Heart left ventricle (tissue), 16 donors: ENCODE measurements at places on chromosomes 4 and X. TPM values are rescaled to one million over a fixed set of nuclear protein-coding genes. Genes with fewer than 3 reads are reported as not detected.

DNA sequence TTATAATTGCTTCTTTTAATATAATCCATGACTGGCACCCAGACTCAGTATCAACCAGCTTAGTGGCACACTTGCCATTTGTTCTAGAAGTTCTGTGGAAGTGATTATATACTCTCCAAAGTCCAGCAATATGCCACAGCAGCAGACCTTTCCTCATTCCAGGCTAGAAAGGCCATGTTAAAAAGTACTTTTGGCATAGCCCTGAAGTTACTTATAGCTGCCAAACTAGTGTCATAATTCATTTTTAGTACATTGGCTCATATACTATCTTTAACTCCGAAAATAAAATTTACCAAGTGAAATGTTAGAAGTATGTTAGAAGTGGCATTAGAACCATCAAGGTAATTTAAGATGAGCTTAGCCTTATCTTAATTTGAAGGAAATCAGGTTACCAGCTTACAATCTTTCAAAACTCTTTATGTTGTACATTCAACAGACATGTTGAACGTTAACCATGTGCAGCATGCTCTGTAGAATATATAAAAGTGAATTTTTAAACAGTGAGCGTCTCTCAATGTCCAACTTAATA, 714.2 kb upstream of the LCORL start:
- H3K4me1 ChIP-seq = no peaks in the 10 kb centered on the region
- H3K27me3 ChIP-seq = no peaks in the 10 kb centered on the region
- no peak for DNase-seq
- no peaks in the 10 kb centered on the region for H3K36me3 ChIP-seq
- H3K4me3 ChIP-seq = no peak overlapping the region
- H3K27ac ChIP-seq = peak overlapping the region; percentile 62

- H3K27me3 ChIP-seq = no peaks in the 10 kb centered on the region
- H3K4me3 ChIP-seq = peak overlapping the region; percentile 65
- peaks cover 19% of the 10 kb centered on the region for H3K4me1 ChIP-seq
- DNase-seq = peak; percentile 35
Observed at GRCh38 chr4:121070696-121071639, 1.4 kb downstream of the NDNF start.

DNA sequence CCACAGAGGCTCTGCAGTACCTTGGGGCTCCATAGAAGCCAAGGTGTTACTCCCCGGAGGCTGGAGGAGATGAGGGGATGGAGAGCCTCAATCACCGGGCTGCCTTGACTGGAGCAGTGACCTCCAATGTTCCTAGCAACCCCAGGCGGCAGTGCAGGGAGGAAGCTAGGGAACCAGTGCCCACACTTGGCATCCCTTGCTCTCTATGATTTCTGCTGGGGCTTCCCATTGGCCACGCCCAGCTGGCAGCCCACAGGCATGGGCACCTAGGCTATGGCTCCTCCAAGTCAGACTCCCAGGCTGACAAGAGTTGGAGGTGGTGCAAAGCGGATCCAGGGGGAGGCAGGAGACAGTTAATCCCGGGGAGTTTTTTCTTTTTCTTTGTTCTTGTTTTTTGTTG, 229.7 kb downstream of the EVC2 start:
- no peaks in the 10 kb centered on the region for H3K27me3 ChIP-seq
- H3K27ac ChIP-seq = no peak overlapping the region
- H3K4me3 ChIP-seq = no peak overlapping the region
- H3K36me3 ChIP-seq = no peaks in the 10 kb centered on the region
- H3K4me1 ChIP-seq = no peaks in the 10 kb centered on the region

DNA sequence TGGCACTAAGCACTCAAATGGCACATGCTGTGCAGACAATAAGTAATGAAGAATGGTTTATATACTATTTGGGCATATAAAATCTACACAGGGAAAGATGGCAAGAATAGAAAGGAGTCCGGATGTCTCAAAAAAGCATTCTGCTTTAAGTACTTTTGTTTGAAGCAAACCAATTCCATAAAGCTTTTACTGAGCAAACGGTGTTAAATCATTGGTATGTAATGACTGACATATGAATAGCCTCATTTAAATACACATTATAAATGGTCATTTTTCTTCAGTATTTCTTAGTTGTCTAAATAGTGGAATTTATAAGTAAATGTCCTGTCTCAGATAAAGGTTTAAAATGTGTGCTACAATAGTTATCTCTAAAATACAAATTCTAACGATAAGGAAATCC, 6.0 kb downstream of the FBXO8 start:
- H3K4me1 ChIP-seq = peaks cover 4% of the 10 kb centered on the region
- H3K27ac ChIP-seq = no peak overlapping the region
- H3K27me3 ChIP-seq = no peaks in the 10 kb centered on the region
- H3K4me3 ChIP-seq = no peak overlapping the region

- no peak for DNase-seq
- H3K27me3 ChIP-seq = no peaks in the 10 kb centered on the region
- H3K4me3 ChIP-seq = no peak overlapping the region
- H3K27ac ChIP-seq = no peak overlapping the region
- peaks cover 9% of the 10 kb centered on the region for H3K4me1 ChIP-seq
- H3K36me3 ChIP-seq = no peaks in the 10 kb centered on the region
Observed at GRCh38 chr4:3069661-3070199, 4.6 kb downstream of the HTT-AS start.

DNA sequence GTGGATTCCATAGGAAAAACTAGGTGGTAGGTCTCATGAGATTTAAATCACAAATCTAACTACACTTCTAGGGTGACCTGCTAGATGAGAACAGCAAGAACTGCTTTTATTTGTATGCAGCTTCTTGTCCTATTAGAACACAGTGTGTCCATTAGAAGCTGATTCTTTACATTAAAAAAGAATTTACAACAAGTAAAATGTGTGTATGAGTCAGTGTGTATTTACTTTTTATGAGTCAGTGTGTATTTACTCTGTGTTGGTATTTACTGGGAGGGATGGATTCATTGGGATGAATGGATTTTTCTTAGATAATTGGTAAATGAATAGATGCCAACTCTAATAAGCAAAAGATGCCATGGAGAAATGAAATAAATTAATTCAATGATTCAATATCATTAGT, 40.6 kb upstream of the XPNPEP2 start:
- H3K27me3 ChIP-seq = no peaks in the 10 kb centered on the region
- no peak overlapping the region for H3K4me3 ChIP-seq
- H3K4me1 ChIP-seq = peaks cover 4% of the 10 kb centered on the region

The TCEAL8 gene
- total RNA-seq = 46.7 TPM

- H3K4me1 ChIP-seq = no peaks in the 10 kb centered on the region
- no peaks in the 10 kb centered on the region for H3K27me3 ChIP-seq
- DNase-seq = peak; percentile 87
Observed at GRCh38 chr4:7828011-7828720, 111.5 kb downstream of the AFAP1 start.

DNA sequence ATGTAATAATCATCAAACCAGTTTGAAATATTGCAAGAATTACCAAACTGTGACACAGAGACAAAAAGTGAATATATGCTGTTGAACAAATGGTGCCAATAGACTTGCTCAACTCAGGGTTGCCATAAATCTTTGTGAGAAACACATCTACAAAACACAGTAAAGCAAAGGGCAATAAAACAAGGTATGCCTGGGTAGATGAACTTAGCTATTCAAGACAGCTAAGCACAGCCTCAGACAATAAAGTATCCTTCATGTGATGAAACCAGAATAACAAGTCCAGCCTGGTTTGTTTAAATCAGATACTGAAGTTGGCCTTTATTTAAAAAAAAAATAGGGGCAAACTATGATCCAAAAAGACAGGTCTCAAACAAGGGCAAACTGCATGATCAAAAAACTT, 19.2 kb downstream of the LAMTOR3 start:
- H3K4me1 ChIP-seq = no peaks in the 10 kb centered on the region
- H3K36me3 ChIP-seq = peaks cover 35% of the 10 kb centered on the region
- DNase-seq = no peak
- no peak overlapping the region for H3K27ac ChIP-seq
- H3K4me3 ChIP-seq = no peak overlapping the region
- H3K27me3 ChIP-seq = no peaks in the 10 kb centered on the region

- DNase-seq = no peak
- H3K36me3 ChIP-seq = no peaks in the 10 kb centered on the region
- H3K27me3 ChIP-seq = no peaks in the 10 kb centered on the region
- H3K27ac ChIP-seq = no peak overlapping the region
Observed at GRCh38 chr4:10605746-10606482, 78.7 kb downstream of the CLNK start.

DNA sequence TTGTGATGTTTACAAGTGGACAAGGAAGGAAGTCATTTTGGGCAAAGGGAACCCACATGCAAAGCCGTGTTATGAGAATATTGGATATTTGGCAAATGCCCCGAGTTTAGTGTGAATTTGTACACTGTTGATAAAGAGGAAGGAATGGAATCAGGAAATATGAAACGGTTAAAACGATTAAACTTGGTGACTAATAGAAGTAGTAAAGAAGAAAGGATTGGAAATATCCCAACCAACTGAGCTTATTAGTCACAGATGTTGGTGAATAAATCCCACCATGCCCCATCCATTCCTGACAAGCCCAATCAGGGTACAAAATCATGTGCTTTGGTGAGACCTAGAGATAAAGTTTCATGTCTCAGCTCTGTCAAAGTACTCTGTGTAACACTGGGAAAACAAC, 22.0 kb downstream of the ARHGAP24 start:
- peaks cover 44% of the 10 kb centered on the region for H3K4me1 ChIP-seq
- no peak overlapping the region for H3K4me3 ChIP-seq
- H3K27ac ChIP-seq = peak overlapping the region; percentile 63
- no peak for DNase-seq
- no peaks in the 10 kb centered on the region for H3K27me3 ChIP-seq

DNA sequence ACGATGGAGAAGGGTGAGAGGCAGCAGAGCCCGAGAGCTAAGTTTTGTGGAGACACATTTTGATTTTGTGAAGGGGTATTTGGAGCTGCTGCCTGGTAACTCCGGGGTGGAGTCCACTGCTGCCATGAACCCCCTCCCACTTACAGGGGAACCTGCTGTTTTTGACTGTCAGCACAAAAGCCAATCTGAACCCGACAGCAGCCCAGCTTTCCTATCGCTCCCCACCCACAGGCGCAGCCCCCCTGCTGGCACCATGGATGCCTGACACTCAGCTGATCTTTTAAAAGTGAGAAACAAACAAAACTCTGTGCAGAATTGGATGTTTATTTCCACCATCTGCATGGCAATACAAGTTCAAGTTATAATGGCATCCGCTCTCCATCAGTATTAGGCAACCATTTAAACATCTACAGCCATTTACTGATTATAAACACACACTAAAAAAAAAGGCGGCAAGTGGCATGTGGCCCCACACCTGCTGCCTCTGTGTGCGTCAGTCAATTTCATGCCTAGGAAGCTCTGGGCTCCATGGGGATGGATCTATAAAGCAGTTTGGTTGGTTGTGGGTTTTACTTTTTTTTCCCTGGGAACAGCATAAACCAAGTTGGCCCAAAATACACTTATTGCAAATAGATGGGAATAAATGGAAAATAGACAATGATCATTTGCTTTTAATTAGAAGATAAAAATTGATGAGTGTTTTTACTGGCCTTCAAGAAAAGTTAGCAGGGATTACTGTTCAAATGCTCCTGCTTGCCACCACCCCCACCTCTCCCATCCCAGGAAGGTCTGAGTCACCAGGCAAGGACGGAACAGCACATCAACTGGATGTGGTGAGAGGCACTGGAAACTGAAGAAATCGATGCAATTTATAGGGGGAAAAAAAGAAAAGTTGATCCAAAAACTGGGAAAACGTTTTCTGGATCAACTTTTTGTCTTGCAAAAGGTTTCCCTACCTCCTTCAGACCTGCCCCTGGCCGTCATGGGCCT, 46.0 kb downstream of the SEPSECS start:
- no peak overlapping the region for H3K4me3 ChIP-seq
- no peak for DNase-seq
- H3K36me3 ChIP-seq = no peaks in the 10 kb centered on the region

DNA sequence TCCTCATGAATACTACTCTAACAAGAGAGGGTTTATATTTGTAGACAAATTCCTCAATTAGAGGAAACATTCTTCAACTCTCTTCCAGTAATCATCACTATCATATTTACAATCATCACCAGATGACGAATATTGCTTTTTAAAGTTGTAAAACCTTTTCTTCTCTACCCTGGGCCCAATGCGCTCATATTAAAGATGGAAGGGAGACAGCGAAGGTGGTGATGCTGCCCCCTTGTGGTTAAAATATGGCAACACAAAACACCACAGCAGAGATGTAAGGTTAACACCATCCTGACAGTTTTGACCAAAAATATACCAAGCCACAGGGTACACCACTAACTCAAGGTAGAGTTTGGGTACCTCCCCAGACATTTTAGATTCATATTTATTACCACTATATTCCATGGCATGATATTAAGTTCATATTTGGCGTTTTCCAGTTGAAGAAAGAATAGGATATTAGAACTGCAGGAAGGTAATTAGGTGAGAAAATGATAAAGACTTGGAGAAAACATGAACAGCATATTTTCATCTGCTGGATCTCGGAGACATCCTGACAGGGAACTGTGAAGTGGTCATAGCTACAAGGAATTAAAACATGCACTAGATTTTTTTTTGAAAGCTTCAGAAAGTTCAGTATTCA, 72.8 kb downstream of the SLC9A7 start:
- no peaks in the 10 kb centered on the region for H3K4me1 ChIP-seq
- DNase-seq = no peak
- no peak overlapping the region for H3K4me3 ChIP-seq
- no peaks in the 10 kb centered on the region for H3K36me3 ChIP-seq
- H3K27me3 ChIP-seq = no peaks in the 10 kb centered on the region

GRCh38 chrX:35357656-35358055, 415.1 kb downstream of the FAM47B start:
- H3K27ac ChIP-seq = no peak overlapping the region
- no peaks in the 10 kb centered on the region for H3K4me1 ChIP-seq
- no peaks in the 10 kb centered on the region for H3K36me3 ChIP-seq

GRCh38 chr4:72909461-72909860, 160.1 kb downstream of the COX18 start:
- H3K27ac ChIP-seq = no peak overlapping the region
- no peaks in the 10 kb centered on the region for H3K4me1 ChIP-seq
- no peaks in the 10 kb centered on the region for H3K36me3 ChIP-seq
- no peak overlapping the region for H3K4me3 ChIP-seq
- DNase-seq = no peak
- H3K27me3 ChIP-seq = no peaks in the 10 kb centered on the region

The CPZ gene
- 0.13 TPM for total RNA-seq

GRCh38 chr4:184259866-184260265, 42.2 kb upstream of the ENPP6 start:
- H3K27me3 ChIP-seq = no peaks in the 10 kb centered on the region
- H3K4me1 ChIP-seq = peaks cover 6% of the 10 kb centered on the region
- H3K27ac ChIP-seq = no peak overlapping the region
- no peak overlapping the region for H3K4me3 ChIP-seq
- no peak for DNase-seq

DNA sequence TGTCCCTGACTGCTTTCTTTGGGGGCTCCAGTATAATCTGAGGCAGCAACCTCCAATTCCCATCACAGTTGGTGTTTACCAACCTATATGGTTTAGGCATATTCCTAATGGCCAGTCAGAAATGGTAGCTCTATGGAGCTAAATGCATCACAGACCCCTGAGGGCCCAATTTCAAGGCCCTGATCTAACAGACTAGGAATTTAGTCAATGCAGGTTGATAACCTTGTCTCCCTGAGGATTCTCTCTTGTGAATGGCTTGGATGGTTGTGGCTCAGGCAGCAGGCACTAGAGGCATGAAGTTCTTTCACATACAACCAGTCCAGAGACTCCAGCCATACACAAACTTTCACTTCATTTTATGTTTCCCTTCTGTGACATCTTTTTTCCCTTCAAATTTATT, 59.4 kb downstream of the TMPRSS11F start:
- H3K27me3 ChIP-seq = no peaks in the 10 kb centered on the region
- DNase-seq = no peak
- no peak overlapping the region for H3K4me3 ChIP-seq
- no peaks in the 10 kb centered on the region for H3K4me1 ChIP-seq
- no peak overlapping the region for H3K27ac ChIP-seq

- H3K4me1 ChIP-seq = no peaks in the 10 kb centered on the region
- H3K27ac ChIP-seq = no peak overlapping the region
- H3K4me3 ChIP-seq = no peak overlapping the region
- no peak for DNase-seq
Observed at GRCh38 chr4:55681430-55681829, 45.3 kb upstream of the NMU start.
